ENCODE measurements at places on chromosomes 5 and 9.
A peak's percentile ranks its signal among the peaks of the same experiment; 100 is the strongest.

DNA sequence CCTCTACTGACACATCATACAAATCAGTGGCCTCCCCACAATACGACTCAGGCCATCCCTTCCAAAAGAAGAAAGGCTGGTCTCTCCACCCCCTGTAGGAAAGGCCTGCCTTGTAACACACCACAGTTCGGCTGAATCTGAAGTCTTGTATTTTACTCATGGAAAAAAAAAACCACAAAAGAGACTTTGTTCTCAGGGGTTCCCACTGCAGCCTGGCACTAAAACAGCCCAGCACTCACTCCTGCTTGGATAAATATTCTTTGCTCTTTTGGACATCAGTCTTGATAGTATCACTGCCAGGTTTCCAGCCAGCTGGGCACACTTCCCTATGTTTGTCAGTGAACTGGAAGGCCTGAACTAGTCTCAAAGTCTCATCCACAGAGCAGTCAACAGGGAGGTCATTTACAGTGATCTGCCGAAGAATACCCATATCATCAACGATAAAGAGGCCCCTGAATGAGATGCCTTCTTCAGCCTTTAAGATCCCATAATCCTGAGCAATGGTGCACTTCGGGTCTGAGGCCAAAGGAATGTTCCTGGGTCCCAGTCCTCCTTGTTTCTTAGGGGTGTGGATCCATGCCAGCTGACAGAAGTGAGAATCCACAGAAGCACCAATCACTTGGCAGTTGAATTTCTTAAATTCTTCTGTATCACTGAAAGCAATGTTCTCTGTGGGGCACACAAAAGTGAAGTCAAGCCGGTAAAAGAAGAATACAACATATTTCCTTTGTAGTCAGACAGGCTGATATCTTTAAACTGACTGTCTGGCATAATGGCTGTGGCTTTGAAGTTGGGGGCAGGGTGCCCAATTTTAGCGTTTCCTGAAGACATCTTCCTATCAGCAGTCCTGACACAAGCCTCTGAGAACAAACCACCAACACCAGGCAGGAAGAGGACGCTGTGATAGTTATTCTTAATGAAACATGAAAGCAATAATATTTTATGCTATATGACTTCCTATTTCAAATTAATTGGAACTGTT is 198.1 kb downstream of the LURAP1L start:
- no peak for DNase-seq

DNA sequence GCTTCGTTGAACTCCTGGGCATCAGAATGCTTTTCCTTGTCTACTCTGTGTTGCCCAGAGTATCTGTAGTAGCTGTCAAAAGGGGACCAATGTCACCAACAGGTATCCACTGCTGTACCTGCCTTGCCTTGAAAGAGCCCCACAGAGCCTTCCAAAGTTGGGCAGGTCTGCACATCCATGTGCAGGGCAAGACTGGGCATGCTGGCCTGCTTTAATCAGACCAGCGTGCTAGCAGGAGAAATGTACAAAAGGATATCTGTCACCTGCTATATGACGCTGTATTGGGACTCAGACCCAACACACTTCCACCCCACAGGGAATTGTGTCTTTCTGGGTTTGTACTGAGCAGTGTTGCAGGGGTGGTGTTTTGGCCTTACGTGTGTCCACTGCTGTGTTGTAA is 11.9 kb downstream of the DELE1 start:
- DNase-seq: no peak

DNA sequence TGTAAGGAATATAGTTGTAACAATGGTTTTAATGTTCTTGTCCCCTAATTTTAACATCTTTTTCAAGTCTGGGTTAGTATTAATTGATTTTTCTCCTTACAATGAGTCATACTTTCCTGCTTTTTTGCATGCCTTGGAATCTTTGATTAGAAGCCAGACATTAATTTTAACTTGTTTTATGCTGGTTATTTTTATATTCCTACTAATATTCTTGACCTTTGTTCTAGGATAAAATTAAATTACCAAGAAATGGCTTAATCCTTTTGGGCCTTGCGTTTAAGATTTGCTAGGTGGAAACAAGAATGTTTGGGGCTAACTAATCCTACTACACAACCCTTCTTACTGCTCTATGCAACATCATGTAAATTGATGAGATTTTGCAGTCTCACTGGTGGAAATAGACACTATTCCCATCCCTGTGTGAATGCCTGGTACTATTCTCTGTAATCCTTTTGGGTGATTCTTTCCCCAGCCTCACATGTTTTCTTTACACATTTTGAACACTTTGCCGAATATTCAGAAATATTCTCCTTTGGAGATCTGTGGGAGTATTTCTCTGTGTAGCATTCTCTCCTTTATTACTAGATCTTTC is 47.2 kb downstream of the ZCCHC7 start:
- no peak for DNase-seq

DNA sequence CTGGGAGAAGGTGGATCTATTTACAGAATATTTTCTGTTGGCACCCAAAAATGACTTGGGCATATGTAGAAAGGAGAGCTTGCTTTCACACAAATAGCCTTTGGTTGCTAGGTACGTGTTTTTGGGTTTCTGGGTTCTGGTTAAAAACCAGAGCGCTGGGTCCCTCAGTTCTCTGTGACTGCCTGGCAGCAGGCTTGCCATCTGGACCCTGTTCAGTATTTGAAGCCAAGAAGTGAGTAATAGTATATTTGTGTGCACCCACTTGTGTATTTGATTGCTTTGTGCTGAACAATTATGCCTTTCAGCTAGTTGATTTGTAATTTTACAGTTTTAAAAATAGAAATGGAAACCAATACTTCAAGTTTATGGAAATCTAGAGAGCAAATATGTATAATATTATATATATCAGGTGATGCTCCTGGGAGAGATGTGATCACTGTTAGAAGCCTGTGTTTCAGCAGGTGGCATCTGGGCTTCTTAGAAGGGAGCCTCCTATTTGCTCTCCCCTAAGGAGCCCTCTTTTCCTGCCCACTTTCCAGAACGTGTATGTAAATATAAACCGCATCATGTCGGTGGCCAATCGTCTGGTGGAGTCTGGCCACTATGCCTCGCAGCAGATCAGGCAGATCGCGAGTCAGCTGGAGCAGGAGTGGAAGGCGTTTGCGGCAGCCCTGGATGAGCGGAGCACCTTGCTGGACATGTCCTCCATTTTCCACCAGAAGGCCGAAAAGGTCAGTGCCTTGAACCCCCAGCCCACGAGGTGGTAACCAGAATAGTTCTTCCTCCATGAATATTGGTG is 153.6 kb downstream of the TRIO start:
- DNase-seq: no peak

DNA sequence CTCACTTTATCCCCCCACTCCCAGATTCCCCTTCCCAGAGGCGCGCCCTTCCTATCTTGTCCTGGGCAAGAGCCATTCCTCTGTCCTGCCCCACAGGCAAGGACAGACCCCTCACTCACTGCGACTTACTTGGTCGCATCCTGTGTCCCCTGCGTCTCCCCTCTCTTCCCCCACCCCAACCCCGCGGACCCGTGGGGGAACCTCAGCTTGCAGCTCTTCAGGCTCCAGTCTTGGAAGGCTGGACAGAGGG is 542 bp downstream of the GGTA1 start:
- no peak for DNase-seq

DNA sequence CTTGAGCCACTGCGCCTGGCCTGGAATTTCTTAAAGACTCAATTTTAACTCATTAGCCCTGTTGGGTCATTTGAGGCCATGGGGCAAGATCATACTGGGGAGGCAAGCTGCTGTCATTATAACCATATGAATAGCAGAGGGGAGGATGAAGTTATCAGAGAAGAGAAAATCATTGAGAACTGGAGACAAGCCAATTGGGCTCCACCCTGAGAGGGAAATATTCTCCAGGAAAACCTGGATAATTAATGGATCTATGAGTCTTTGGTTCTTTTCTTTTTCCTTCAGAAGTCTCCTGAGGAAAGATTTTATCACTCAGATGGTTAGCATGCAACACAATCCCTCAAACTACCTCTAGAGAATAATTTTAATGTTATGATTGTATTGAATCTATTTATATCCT is 569.6 kb upstream of the TUSC1 start:
- DNase-seq: no peak

DNA sequence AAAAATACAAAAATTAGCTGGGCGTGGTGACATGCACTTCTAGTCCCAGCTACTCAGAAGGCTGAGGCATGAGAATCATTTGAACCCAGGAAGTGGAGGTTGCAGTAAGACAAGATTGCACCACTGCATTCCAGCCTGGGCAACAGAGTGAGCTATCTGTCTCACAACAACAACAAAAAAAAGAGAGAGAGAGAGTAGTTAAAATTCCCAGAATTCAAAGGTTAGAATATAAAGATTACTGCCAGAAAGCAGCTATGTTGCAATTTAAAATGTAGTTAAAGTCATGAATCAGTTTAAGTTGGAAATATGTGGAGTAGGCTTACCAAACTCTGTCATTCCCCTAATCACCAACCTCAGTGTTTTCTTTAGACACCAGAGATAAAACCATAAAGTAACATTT is 58.7 kb upstream of the SUSD1 start:
- DNase-seq: peak; percentile 58

GRCh38 chr5:164672205-164672604 is 1166.8 kb downstream of the MAT2B start:
- no peak for DNase-seq

GRCh38 chr5:165035520-165035919 is 1530.1 kb downstream of the MAT2B start:
- DNase-seq: no peak

DNA sequence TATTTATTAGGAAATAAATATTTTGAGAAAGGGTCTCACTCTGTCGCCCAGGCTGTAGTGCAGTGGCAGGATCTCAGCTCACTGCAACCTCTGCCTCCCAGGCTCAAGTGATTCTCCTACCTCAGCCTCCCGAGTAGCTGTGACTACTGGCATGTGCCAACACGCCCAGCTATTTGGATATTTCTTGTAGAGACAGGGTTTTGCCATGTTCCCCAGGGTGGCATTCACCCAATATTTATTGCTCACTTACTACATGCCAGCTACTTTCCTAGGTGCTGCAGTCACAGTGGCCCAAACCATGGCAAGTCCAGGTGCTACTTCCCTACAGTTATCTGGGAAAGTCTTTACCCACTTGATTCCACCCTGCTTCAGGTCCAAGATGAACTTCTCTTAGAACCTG is 8.3 kb upstream of the MED7 start:
- no peak for DNase-seq

DNA sequence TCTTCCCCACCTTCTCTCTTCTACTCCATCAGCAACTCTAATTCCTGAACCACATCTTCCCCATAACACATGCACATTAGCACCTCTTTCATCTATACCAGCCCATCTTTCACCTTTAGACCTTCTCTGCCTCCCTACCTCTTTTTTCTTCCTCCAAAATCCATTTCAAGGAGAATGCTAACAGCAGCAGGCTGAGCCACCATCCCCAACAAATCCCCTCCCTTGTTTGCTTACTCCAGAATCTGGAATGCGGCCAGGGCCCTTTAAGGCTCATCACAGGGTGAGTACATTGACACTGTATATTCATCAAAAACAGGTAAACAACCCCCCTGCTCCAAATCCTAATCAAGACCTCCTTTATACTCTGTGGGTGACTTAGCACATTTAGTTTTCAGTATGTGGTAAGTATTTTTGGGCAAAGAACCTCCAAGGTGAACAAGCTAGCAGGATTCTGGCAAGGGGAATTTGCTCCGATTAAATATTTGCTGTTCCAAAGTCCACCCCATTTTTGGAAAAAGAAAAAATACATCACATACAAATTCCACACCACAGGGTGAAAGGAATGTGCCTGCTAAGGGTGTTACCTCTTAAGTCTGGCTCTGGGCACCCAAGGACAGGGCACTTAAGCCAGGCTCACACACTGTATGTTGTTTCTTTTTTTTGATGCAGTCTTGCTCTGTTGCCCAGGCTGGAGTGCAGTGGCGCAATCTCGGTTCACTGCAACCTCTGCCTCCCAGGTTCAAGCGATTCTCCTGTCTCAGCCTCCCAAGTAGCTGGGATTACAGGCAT is 71.4 kb downstream of the SERINC5 start:
- no peak for DNase-seq

DNA sequence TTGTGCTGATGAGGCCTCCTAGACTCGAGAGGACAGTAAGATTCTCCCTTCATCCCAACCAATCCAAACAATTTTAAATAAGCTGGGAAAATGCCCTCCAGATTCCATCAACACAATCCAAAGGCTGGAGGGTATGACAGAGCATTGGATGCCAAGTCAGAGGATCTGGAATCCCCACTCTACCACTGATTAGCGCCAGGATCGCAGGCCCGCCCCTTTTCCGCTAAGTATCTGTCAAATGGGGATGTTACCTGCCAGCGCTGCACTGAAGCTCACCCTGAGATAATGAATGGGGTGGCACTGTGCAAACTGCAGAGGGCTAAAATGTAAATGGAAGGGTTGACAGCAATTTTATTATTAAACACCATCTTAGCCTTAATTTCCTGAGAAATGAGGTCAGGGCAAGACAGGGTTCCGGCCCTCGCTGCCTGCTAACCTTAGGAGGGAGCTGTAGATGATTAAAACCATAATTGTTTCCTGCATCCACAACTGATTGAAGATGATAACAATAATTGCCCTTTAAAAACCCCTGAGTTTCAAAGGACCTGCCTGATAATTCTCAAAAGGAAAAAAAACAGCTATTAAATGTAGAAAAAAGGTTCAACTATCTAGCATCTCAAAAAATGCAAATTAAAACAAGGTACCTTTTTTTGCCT is 31.6 kb upstream of the GABBR2 start:
- DNase-seq: no peak

DNA sequence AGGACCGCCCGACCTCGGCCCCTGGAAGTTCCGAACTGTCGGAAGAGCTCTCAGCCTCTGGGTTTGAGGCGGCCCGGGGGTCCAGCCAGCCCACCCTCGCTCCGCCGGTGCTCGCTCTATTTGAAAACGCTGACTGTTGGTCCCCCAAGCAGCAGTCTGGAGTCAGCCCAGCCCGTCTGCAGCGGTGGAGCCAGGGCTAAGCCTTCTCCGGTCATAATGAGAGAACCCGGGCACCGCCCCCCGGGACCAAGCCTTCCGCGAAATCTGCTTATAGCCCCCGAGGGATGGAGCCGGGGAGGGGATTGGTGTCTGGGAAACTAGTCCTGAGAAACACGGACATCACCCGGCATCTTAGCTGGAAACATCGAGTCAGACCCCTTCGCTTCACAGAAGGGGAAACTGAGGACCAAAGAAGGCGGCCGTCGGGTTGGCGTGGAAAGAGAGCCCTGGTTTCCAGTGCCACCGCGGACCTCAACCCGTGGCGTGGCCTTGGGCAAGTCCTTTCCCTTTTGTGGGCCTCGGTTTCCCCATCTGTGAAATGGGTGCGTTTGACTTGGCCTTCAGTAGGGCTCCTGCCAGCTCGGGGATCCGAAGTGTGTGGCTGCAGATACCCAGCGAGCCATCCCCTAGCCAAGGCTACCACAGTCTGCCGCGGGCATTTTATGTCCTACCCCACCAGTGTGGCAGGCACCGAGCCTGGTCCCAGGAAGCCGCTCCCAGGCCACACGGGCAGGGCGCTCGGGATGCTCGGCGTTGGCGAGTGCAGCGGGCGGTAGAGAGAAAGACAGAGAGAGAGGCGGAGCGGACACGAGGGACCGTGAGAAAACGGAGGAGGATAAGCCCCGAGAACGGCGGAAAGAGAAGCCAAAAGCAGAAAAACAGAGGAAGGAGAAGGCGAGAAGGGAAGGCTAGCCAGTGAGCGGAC is 857 bp downstream of the ADAM19 start:
- DNase-seq: peak; percentile 57

- DNase-seq: no peak
Observed at GRCh38 chr9:99167694-99168093, 54.0 kb downstream of the ALG2 start.

- DNase-seq: peak; percentile 60
Observed at GRCh38 chr5:41270423-41271251, 57.3 kb upstream of the C6 start.
